BE2C (cell line): ENCODE measurements at places on chromosomes 2 and 18.

DNA sequence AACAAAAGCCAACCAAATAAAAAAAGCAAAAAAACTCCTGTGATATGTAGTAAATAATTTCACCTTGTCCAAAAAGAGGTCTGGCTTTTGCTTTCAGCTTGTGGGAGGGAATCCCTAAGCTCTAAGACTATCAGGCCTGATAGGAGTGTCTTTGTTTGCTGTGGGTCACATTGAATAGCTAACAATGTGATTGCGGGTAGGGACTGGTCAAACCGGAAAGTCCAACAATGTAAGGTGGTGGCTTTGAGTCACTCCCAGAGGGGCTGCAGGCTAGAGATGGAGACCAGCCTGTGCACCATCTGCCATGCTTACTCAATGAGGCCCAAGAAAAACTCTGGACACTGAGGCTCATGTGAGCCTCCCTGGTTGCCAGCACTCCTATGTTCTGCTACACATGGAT, 192.9 kb downstream of the TFCP2L1 start:
- no peak for DNase-seq

DNA sequence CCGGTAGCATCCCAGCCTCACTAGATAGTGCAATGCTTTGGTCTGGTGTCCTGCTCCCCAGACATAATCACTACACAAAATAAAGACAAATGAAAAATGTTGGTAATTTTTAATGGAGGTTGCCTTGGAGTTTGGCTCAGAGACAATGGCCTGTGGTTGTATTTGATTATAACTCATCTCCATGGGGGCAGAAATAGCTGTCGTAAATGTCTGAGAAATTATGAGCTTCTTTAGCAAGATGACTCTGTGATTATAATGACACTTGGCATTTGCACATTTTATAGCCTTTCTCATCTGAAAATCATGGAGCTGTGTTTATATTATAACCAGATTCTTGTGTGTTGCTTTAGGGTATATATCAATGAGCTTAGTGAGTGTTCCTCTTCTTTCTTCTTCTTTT, 1779.7 kb upstream of the CELF4 start:
- DNase-seq = no peak

GRCh38 chr2:111118981-111119821, 1.5 kb upstream of the BCL2L11 start:
- no peak for DNase-seq

DNA sequence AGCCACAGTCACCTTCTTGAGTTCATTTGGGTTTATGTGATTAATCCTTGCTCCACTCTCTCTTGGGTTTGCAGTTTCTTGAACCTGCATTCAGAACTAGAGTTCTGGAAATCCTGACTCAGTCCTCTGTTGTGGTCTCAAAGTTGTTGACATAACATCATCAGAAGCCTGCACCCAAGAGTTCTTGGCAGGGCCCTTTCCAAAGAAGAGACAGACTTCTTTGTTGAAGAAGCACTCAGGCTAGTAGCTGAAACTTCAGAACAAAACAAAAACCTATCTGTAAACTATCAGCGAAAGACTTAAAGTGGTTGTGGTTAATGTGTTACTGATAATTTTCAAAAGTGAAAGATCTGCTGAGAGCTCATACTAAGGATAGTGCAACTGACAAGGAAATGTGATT, 120.8 kb downstream of the FAM168B start:
- no peak for DNase-seq

GRCh38 chr2:70460333-70460732, 93.3 kb downstream of the TGFA start:
- no peak for DNase-seq
